ENCODE measurements at places on chromosomes 11 and 22.

- no peak for DNase-seq
Measured at GRCh38 chr11:12771875-12772274, 97.7 kb downstream of the TEAD1 start.

GRCh38 chr22:38504731-38505540 lies 1.2 kb downstream of the DDX17 start:
- no peak for DNase-seq

DNA sequence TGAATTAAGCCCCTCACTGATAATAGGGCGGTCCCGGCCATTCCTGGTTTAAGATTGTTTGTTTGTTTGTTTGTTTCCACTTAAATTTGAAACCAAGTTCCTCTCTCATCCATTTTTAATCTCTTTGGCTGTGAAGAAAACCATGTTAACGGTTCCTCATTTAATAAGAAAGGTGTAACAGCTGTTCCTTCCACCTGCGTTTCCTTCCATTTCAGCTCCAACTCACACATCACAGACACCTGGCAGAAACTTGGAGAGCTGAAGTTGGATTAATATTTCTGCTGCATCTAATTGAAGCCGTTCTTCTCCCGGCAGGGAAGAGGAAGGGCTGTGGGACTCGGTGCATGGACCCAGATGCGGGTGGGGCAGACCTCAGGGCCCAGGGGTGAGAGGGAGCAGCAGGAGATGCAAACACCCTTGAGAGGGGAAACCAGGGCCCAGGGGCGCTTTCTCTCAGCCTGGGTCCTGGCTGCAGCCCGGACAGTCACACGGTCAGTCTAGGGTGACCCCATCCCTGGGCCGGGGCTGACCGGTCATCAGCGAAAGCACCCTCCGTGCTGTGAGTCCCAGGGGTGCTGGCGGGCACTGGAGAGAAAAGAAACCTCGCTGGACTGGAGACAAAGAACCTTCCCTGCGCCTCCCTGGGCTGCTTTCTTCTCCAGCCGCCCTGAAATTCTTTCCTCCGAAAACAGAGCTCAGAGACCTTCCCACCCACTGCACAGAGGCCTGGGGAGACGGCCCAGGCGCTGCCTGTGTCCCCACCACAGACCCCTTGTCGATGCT lies 242.0 kb downstream of the BRD1 start:
- DNase-seq, result no peak

DNA sequence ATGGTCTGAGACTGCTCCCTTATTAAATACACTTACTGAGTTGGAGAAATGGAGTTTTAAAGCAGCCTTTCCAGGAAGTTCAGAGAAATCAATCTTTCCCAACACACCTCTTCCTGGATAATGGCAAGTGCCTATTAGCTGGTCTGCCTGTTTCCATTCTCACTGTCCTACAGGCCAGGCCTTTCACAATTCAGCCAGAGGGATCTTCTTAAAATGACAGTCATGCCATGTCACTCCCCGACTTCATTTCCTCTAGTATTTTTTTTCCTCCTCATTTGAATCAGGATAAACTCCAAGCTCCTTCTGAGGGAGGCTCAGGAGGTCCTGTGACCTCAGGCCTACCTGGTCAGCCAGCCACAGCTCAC lies 62.6 kb downstream of the FDX1 start:
- no peak for DNase-seq

- no peak for DNase-seq
Measured at GRCh38 chr11:73990730-73991129, 8.1 kb upstream of the UCP2 start.

DNA sequence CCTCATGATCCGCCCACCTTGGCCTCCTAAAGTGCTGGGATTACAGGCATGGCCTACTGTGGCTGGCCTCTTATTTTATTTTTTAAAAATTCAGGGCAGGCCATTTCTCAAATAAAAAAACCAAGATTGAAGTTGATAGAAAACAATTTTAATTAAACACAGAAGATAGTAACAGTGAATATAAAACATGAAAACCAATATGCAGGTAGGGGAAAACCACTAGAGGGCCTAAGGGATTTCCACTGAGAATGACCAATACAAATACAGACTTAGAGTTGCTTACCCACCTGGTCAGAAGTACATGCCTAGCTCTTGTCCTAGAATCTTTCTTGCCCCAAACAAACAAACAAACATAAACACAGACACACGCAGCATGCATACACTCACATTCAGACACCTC lies 1.7 kb upstream of the RTCB start:
- no peak for DNase-seq

DNA sequence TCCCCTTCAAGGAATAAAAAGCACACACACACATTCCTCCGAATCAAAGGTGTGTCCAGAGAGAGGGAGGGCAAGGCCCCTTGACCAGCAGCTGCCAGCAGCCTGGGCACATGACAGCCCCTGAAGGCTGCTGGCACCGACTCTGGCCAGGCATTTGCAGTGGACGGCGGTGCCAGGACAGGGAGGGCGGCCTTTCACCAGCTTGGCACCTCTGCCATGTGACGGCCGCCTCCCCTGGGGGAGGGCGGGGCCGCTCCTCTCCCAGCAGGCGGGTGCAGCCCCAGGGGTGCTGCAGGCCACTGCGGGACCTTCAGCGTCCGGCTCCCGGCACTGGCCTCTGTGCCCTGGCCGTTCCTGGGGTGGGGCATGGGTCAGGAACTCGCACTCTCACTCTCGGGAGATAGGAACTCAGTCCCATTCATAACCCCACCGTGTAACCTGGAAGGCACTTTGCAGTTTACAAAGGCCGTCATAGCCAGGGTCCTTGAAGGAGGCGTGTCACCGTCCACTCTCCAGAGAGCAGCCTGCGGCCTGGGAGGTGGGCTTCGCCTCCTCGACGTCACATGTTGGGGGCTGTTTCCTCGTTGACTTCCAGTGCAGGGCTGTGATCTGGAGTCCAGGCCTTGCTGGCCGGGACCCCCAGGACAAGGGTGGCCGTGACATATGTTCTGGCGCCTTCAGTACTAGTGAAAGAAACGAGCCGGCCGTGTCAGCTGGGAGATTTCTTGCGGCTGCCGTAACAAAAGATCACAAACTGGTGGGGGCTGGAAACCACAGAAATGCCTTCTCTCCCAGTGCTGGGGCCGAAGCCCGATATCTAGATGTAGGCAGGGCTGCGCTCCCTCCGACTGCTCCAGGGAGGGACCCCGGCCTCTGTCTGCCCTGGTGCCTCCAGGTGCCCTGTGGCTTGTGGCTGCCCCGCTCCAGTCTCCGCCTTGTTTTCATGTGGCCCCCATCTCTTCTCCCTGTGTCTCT lies 39.9 kb upstream of the SMIM38 start:
- no peak for DNase-seq

- DNase-seq, result no peak
Measured at GRCh38 chr11:76773921-76774361, 9.2 kb upstream of the TSKU start.
